Stimulated activated CD8-positive, alpha-beta memory T cell treated with anti-CD3 and anti-CD28 coated beads, Interleukin-4, amount 100 ng/mL, for 1 hour (primary cell): ENCODE measurements at places on chromosomes 4 and X.

GRCh38 chrX:17160975-17161374, 214.0 kb upstream of the NHS start:
- DNase-seq, result no peak

DNA sequence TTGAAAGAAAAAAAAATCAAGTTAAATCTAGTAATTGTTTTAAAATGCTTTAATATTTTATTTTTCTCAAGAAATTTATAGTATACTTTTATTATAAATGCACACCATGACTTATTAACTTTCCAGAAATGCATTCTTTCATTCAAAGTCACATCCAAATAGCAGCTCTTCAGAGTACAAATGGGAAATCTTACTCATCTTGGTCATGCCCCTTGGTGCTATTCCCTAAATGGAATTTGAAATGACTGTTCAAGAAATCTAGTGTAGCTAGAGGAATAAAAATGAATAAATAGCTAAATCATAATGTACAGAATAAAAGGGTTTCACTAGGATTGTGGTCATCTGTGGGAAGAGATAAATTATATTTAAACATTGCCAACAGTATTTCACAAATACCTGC, 1139.7 kb downstream of the PCDH18 start:
- no peak for DNase-seq

DNA sequence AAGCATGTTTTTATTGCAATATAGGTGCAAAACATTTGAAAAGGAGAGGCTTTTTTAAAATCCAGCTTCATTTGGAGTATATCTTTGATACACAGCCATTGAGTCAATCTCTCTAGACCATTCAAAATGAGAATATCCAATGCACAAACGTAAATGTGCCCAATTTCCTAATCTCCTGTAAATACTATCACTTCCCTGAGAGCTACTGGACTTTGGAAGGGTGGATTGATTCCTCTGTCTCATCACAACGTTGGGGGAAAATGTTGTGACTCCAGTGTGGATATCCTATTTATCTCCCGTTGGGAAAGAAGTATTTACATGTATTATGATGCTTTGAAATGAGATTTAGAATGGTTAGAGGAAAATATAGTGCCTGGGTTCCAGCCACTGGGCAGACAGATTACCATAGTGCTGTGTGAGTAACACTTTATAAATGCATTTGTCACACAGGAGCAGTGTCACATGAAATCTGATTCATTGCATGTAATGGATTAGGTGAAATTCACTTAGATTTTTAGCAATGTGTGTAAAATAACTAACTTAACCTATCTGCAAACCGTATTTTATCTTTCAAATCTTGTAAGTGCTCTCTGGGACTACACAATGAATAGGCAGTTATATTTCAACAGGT, 64.4 kb upstream of the VCX3A start:
- no peak for DNase-seq

DNA sequence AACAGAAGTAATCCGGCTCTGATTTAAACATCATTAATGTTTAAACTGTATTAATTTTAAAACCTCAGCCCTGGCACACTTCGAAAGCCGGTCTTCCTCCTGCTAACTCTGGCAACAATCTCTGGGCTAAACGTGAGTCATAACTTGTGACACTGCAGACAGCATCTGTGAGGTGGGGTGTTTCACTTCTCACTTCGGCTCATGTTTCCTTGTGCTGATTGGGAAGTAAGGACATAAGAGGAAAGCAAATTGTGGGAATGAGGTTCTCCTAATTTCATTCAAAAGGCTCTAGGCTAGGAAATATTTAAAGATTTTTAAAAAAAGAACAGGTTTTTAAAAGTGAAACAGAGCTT, 139.9 kb upstream of the USP9X start:
- DNase-seq, result no peak

GRCh38 chr4:98503676-98504075, 154.7 kb downstream of the TSPAN5 start:
- no peak for DNase-seq

DNA sequence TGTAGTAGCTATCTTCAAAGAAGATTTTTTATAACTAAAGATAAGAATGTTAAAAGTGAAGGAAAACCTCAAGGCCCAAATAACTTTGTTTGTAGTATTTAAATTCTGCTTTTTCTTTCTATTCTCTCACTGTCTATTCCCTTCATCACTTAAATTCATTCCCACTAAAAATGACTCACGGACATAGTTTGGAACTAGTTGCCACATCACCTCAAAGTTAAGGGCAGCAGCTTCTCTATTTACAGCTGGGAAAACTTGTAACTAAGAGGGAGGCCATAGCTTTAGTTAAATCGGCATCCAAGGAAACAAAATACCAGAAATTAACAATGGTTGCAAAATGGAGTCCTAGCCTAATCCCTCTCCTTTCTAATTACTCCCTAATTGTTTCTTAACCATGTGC, 325.4 kb upstream of the MAGEB2 start:
- no peak for DNase-seq

GRCh38 chrX:68299898-68300297, 133.4 kb downstream of the OPHN1 start:
- no peak for DNase-seq

DNA sequence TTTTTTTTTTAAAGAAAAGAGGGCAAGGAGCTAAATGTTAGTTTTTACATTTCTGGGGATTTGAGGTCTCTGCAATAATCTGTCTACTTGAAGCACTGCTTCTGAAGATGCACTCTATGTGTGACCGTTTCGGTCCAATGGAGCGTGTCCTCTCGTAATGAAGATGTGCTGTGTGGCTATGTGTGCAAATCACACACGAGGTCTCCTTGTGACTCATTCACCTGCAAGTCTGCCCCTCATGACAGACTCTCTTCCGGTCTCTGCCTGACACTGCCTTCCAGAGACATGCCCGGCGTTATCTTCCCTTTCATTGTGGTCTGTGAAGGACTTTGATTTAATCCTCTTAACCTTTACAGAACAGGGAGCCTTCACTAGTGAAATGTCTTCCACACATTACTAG, 84.3 kb downstream of the TRAM1L1 start:
- DNase-seq, result no peak

GRCh38 chr4:151604238-151604637, 156.6 kb downstream of the GATB start:
- no peak for DNase-seq

DNA sequence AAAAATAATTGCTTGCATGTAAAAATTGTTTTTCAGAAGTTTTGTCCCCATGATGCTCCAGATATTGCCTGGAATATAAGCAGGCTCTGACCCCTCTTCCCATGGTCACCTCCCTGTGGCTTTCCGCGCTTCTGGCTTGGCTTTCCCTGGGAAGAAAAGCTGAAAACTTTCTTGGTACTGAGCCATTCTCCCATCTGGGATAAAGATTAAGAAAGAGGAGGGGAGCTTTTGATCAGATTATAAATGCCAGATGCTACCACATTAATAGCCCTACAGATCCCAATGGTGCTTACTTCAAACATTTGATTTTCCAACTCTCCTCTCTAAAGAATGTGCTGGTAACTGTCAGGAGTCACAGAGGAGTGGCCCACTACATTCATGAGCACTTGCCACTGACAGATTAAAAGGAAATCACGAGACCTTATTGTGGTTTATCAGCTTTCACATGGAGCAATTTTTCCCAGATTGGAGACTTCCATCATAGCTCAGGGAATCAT, 54.4 kb upstream of the GAB1 start:
- no peak for DNase-seq

GRCh38 chrX:71147496-71148277, 3.0 kb downstream of the NLGN3 start:
- no peak for DNase-seq

DNA sequence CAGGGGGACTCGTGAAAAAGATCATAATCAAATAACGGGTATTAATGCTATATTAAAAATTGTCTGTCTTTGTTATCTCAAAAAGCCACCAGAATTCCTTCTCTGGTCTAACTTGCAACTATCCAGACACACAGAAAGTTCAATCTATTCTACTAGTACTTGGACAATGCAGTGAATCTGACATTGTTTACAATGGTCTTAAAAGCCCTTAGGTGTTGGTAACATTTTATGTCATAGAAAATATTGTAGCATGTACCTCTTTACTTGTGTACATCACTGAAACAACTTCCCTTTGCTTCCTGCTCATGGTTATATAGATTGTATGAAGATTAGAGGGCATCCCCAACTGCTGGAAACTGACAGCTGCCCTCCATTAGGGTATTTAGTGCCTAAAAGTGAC, 71.1 kb upstream of the PPP3CA start:
- DNase-seq, result no peak

GRCh38 chrX:115367455-115367854, 77.9 kb downstream of the LUZP4 start:
- DNase-seq, result no peak

DNA sequence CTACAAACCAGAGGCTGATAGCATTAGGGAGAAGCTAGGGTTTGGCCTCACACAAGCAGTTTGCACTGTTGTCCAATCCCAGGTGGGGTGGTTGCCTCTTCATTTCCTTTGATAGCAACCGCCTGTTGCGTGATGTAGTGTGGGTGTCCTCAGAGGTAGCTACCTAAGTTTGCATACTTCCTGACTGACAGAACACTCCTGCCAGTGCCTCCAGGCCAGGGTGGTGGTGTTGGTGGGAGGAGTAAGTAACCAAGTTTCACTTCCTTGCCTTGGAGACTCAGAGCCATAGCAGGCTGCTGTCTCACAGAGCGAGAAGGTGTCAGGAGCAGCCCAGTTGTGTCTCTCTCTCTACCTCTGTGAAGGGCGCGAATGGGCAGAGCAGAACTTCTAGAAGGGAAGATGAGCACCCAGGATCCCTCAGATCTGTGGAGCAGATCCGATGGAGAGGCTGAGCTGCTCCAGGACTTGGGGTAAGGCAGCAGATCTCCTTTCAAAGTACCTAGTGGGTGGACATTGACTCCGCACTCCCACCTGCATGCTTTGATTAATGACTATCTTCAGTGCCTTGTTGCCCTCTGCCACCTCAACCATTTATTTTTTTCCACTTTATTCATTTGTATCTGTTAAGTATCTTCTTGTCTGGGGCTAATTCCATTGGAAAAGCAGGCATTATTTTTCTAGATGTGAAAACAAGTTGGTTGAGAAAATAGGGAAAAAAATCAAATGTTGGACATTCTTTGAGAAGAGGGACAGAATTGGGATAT, at the start of gene DAPP1:
Gene DAPP1 (plus strand): TSS at position 283 of the 764 bp plus-strand sequence. CDS start 87 bp downstream, at position 370.
- DNase-seq, result no peak
